ENCODE measurements at places on chromosomes 1 and 21.

DNA sequence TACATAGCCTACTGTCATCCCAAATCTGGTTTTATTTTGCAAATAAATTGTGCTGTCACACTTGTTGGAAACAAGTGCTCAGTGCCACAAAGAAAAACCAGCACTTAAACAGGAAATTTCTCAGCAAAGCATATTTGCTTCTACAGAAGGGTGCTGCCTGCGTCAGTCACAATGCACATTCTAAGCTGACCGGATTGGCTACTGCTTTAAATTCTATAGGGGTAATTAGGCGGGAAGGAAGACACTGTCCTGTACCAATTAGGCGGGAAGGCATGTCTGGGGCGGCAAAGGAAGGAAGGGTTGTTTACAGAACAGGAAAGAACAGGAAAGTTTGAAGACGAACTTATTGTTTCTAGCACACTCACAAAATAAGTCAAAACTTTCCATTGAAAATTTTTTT lies 2.8 kb downstream of the IFI16 start:
- no peak for DNase-seq

DNA sequence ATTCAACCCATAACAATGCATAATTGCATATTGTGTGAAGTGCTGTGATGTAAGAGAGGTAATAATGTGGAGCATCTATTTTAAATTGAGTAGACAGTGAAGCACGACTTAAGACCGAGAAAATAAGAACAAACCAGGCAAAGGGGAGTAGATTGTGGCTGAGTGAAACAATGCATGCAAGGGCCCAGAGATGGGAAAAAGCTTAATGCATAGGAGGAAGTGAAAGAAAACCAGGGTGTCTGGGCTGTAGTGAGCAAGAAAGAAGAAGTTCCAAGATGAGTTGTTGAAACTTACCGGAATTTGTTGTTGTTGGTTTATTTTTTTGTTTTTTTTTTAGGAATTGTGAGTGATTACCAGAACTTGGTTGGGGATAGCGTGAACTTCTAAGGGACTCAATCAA lies 104.7 kb downstream of the SNX7 start:
- no peak for DNase-seq

- DNase-seq, result no peak
Observed at GRCh38 chr1:230308039-230308438, 118.1 kb downstream of the PGBD5 start.

GRCh38 chr1:168903237-168903830 lies 174.3 kb upstream of the DPT start:
- no peak for DNase-seq

DNA sequence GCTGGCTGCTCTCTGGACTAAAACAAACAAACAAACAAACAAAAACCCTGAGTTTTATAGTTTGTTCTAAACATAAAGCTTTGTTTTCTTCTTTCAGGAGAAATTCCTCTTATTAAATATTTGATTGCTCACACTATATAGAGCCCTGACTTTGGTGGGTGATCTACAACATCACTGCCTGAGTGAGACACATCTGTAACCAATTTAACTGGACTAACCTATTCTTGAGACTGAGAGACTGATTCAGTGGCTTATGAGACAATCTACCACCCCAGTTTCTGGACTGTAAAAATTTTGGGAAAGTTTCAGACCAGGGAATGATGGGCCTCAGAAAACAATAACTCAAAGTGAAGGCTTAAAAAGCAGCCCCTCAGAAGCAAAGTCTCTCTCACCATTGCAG lies 537.0 kb downstream of the NEGR1 start:
- DNase-seq, result no peak

DNA sequence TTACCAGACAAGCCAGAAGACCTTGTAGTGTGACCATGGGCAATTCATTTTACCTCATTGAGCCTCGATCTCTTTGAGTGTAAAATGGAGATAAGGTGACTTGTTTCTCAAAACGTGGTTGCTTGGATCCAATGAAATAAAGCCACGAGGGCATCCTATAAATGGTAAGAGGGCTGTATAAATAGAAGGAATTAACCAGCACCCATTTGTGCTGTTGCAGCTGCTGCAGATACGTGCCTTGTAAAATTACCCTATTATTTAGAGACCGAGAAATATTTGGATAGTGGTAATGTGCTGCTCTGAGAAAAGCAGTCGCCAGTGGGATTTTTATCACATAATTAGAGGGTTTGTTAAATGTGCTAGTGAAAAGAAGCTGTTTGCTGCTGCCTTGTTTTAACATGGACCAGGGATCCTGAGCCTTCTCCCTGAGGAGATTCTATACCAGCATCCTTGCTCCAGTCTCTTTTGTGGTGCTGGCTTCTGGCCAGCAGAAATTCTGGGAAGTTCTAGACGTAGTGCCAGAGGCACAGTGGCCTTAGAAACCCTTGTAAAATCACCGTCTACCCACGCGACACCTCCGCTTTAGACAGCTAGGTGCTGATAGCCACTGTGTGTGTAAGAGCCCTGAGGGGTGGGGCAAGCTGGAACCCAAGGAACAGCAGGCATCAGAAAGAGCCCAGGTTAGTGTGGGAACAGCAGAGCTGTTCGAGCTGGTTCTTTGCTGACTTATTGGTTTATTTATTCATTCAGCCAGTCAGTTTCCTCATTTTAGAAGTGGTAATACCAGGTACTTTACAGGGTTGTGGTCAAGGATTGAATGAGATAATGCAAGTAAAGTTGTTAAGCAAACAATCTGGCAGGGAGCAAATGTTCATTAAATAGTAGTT lies 137.5 kb downstream of the NOS1AP start:
- no peak for DNase-seq

DNA sequence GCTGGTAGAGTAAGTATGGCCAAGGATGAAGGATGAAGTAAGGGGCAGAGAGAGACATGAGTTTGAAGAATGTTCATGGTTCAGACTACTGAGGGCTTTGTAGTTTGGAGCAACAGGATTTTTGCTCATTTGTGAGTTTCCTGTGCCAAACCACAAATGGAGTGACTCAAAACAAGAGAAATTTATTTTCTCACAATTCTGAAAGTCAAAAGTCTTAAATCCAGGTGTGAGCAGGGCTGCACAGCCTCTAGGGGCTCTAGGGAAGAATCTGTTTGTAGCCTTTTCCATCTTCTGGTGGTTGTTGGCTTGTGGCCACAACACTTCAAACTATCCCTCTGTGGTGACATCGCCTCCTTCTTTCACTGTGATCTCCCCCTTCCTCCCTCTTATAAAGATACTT lies 58.9 kb downstream of the RHOU start:
- no peak for DNase-seq

GRCh38 chr1:160403244-160403643 lies 2.9 kb downstream of the VANGL2 start:
- peak; percentile 61 for DNase-seq

DNA sequence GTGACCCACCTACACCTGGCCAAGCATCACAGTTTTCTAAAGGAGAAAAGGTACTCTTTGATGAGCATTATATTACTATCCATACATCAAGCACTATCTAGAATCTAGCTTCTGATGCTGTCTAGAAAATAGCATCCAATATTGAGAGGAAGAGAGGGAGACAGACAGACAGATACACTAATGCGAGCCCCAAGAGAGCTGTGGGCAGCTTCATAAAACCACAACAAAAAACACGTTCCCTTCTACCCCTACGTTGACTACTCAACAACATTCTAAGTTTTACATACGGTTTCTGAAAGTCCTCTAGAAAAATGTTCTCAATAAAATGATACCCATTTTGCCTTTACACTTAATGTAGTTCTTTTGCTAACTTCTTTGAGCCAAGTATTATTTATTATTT lies 221.8 kb downstream of the SLC45A1 start:
- DNase-seq, result no peak

DNA sequence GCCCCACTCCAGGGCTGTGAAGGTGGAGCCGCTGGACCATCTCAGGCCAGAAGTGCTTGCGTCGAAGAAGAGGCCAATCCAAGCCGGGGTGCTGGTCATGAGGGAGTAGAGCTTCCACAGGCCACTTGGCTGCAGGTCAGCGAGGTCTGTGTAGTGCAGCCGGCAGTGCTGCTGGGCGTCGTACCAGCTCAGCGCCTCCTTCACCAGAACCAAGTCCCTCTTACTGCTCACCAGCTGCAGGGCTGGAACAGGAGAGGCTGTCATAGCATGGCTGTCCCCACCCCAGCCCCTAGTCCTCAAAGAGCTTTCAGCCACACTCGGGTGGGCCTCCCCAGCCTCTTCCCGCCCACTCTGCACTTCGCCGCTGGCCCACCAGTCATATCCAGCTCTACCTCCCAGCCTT lies 2.2 kb downstream of the CLEC20A start:
- no peak for DNase-seq
